Lung microvascular endothelial cell (primary cell): ENCODE measurements at places on chromosomes 5 and 9. TPM values are rescaled to one million over a fixed set of nuclear protein-coding genes. Genes with fewer than 3 reads are reported as not detected.

RMRP gene
- 215,777 and 328,792 TPM in 2 replicates for total RNA-seq

C9orf153 gene
- under 0.01 TPM in 1 of 2 replicates, not detected in the other for total RNA-seq

LCP2 gene
- 0.20 and 0.22 TPM in 2 replicates for total RNA-seq

SLC36A2 gene
- total RNA-seq: not detected in 2 replicates

PTPN3 gene
- total RNA-seq: 0.65 and 2.6 TPM in 2 replicates

ANKRD18B gene
- under 0.01 and 0.22 TPM in 2 replicates for total RNA-seq

MYOT gene
- not detected in 2 replicates for total RNA-seq

HTR1A gene
- not detected in 2 replicates for total RNA-seq

FAM200C gene
- total RNA-seq: 2.0 and 3.2 TPM in 2 replicates

DNA sequence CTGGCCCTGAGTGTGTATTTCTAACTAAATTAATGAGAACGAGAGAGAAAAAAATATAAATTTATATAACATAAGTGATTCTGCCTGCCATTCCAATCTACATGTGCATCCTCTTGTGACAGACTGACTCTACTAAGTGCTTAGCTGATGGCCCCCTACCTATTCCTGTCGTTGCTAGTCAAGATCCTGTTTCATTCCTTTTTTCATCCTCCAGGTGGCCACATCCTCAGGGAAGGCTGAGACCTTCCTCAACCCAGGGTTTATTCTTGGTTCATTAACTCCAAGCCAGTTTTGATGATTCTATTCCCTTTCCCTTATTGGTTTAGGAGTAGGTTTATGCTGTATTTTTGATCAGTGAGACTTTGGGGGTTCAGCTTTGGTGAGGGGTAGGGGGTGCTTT is 201.3 kb downstream of the C9orf152 start:
- DNase-seq: no peak

- DNase-seq: no peak
Observed at GRCh38 chr5:75152860-75153259, 83.8 kb downstream of the ANKRD31 start.

GRCh38 chr5:44245935-44246334 is 143.3 kb downstream of the FGF10 start:
- no peak for DNase-seq

DNA sequence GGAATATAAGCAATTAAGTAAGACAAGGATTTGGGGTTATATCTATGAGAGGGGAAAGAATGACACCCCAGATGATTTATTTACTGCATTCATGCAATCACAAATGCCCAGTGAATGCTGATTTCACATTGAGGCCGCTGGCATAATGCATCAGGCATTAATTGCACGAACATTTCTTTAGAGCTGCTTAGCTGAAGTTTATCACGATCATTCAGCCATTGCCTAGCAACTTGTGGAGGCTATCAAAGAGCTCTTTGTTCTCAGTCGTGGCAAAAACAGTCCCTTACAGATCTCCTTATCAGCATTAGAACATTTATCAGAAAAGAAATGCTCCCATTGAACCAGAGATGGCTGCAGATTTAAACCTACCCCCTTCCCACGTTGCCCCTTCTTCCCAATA is 88.7 kb upstream of the PRRC1 start:
- no peak for DNase-seq

DNA sequence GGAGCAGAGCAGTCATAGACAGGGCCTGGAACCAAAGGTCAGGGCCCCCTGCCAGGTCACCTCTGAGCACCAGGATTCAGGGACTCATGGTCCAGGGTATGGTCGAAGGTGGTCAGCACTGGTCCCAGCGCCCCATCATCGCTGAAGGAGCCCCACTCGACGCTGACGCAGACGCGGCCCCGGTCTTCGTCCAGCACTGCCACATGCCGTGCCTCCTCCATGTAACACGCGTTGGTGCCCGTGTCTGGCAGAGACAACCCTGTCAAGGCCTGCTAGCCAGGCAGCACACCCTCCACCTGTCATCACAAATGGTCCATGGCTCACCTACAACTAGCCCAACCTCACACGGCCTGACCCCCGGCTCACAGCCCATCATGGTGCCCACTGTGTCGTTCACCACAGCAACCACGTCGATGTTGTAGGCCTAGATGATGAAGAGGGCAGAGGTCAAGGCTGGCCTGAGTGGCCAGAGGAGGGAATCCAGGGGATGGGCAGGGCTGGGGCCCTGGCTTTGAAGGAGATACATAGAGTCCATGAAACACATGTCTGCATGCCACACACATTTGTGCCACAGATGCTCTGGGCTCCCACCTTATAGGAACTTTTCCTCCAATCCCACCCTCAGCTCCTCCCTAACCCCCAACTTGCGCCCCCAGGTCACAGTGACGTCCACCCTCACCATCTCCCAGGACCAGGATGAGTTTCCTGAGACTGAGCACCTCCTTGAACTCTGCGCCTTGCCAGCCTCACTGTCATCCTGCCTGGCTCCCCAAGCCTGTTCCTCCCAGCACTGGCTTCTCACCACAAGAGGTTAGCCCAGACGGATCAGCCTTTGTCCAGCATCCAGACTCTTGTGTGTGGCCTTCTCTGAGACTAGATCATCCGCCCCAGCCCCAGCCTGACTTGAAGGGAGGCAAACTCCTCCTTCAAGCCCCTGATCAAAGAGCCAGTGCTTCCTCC is 9.5 kb downstream of the HK3 start:
- DNase-seq: no peak

- DNase-seq: no peak
Observed at GRCh38 chr9:115794921-115795475, 358.6 kb upstream of the PAPPA start.

- DNase-seq: no peak
Observed at GRCh38 chr9:32427111-32427873, 42.8 kb downstream of the ACO1 start.

- DNase-seq: no peak
Observed at GRCh38 chr9:18269561-18269960, 204.4 kb upstream of the ADAMTSL1 start.

DNA sequence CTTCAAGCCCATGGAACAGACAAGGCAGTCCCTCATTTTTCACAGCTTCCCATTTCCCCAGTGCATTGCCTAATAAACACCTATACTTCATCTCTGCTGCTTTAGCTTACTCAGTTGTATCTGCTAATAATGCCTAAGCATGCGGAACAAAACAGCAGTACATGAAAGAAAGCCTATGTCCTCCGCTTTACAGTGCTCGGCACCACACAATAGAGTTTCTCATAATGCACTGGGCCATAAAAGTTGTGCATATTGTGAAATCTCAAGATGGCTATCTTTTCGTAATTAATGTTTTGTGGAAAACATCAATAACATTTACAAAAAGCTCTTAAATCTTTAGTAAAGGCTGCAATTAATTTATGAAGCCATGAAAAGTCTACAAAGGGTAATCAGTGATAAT is 69.3 kb downstream of the DENND1A start:
- DNase-seq: no peak

GRCh38 chr5:36720688-36721087 is 114.3 kb downstream of the SLC1A3 start:
- DNase-seq: no peak

DNA sequence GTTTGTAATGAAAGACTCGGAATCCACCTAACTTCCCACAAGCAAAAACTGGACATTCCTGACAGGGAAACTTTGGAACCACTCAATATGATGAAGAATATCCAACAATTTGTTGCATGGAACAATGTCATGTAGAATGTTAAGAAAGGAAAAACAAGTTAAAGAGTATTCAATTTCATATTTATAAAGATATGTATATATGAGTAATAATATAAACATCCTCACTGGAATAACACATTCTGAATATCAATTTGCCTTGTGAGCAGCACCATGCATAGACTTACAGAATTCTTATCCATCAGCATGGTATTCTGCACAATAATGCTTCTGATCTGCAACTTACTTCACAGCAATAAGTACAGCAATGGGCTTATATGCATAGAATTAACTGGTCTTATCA is 650.3 kb downstream of the SEMA5A start:
- DNase-seq: no peak

DNA sequence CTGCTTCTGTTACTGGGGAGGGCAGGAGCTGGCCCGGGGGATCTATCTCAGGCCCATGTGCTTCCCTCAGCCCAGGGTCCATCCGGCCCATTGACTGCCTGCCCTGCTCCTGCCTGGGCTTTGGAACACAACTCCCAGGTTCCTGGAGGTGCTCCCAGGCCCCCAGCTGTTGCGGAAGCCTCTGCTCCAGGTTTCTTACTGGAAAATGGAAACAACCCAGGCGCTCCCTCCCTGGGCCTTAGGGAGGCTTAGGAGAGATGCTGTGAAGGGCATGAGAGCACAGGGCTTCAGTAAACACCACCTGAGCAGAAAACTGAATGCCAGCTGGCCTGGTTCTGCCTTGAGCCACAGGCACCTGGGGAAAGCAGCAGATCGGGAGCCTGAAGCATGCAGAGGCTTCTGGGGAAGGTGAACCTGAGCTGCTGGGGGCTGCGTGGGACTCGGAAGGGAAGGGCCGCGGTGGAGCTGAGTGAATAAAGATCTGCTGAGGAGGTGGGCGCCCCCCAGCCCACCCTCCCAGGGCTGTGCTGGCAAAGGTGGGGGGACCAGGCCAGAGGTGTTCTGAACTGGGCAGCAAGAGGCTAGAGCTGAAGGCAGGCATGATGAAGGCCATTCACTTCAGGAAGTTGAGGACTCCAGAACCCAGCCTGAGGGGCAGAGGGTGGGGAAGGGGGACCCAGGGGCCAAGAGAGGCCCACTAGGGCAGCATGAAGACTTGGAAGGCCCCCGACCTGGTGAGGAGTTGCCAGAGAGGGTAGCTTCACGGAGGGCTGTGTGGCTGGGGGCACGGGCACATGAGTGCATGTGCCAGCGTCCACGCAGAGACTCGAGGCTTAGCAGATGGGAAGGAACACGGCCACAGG is 64.8 kb downstream of the SHB start:
- no peak for DNase-seq

- no peak for DNase-seq
Observed at GRCh38 chr9:122109035-122109813, 16.1 kb upstream of the TTLL11 start.

DNA sequence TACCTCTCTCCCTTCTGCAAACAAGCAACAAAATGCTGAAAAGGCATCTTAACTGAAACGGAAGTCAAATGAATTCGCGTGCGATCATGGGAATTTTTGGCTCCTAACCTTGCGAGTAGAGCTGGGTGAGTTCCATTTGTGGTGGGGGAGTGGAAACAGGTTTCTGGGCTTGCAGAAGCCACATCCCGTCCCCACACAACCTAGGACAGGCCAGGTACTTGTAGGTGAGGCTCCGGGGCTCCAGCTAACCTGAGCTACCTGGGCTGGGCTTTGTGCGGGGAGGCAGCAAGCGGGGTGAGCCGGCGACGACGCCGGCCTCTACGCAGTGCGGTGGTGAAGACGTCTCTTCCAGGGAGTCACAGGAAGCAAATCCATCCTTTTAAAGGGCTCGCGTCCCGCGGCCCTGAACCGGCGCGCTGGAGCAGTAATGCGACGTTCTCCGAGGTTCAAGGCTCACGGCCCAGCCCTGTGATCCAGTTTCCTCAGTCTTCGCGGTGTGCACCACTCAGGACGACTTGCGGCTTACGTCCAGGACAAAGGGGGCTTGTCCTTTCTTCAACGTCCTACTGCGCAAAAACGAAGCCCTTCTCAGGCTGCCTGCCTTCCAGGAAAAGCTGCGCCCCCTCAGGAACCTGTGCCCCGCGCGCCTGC is 567 bp upstream of the SPIN1 start:
- DNase-seq: peak; percentile 34

DNA sequence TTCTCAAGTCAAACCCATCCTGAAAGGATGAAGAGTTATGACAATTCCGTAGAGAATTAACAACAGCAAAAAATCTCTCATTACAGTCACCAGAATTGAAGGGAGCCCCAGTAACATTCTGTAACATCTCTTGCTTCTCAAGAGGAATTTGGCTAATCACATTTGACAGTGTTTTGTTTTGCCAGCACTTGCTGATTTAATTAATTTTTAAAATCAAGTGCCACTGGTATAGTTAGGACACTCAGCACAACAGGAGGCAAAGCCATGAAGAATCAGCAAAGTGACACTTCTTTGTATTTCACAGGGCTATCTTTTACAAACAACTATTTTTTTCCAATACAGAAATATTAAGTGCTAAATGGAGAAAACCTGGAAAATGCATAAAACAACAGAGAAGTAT is 152.8 kb downstream of the MCTP1 start:
- no peak for DNase-seq

GRCh38 chr9:133250741-133251170 is 24.2 kb downstream of the ABO start:
- no peak for DNase-seq

GRCh38 chr9:82491604-82492003 is 503.0 kb downstream of the SPATA31D1 start:
- DNase-seq: no peak

- no peak for DNase-seq
Observed at GRCh38 chr9:117315236-117315635, 99.6 kb downstream of the ASTN2 start.

GRCh38 chr5:157449011-157449723 is 10.8 kb upstream of the NIPAL4 start:
- DNase-seq: no peak

GRCh38 chr9:122941582-122942234 is 888 bp downstream of the RABGAP1 start:
- peak; percentile 51 for DNase-seq

GRCh38 chr9:128127568-128127989 is at the start of gene PTGES2:
PTGES2 (minus strand) TSS chr9:128127729; CDS start chr9:128127717, 12 bp downstream.
- peak; percentile 90 for DNase-seq

DNA sequence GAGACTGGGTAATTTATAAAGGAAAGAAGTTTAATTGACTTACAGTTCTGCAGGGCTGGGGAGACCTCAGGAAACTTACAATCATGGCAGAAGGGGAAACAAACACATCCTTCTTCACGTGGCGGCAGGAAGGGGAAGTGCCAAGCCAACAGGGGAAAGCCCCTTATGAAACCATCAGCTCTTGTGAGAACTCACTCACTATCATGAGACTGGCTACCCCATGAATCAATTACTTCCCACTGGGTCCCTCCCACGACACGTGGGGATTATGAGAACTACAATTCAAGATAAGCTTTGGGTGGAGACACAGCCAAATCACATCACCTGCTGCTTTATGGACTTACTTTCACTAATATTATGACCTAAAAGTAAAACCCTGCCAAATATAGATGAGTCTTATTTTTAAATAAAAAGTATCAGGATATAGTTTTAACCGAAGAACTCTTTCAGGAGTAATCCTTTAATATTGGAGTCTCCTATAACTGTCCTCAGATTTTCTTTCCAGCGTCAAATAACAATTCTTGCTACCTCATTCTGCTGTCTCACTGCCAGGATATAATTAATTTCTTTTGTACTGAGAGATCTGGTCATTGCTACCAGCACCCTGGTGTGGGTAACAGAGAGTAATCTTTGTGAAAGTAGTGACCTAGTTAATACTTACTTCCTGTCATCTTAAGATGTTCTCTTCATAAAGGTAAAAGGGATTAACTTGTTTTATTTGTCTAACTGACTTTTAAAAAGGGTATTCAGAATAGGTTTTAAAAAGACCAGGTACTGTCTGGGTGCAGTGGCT is 68.6 kb downstream of the NLN start:
- peak; percentile 41 for DNase-seq

GRCh38 chr9:131407717-131408195 is 13.9 kb downstream of the PRRC2B start:
- DNase-seq: peak; percentile 54

DNA sequence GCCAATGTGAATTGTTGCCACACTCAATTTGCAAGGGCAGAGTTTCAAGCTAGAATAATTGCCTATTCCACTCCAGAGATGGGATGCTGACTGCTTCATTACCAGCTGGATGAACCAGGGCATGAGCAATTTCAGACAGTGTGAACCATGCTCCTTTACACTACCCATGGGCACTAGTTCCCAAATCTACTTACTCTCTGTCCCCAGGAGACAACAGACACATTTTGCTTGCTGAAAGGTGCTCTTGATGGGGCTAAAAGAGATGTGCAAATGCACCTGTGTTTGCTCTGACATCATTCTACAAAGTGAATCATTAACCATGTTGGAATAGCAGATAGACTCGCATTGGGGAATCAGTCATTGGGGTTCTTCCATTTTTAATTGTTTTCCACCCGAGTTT is 522.3 kb upstream of the NUDT12 start:
- no peak for DNase-seq
